ENCODE measurements at places on chromosomes 3 and 15.
A peak's percentile ranks its signal among the peaks of the same experiment; 100 is the strongest.

- no peak for DNase-seq
These were observed 5.7 kb downstream of the ADAMTS17 start for GRCh38 chr15:100336061-100336460.

DNA sequence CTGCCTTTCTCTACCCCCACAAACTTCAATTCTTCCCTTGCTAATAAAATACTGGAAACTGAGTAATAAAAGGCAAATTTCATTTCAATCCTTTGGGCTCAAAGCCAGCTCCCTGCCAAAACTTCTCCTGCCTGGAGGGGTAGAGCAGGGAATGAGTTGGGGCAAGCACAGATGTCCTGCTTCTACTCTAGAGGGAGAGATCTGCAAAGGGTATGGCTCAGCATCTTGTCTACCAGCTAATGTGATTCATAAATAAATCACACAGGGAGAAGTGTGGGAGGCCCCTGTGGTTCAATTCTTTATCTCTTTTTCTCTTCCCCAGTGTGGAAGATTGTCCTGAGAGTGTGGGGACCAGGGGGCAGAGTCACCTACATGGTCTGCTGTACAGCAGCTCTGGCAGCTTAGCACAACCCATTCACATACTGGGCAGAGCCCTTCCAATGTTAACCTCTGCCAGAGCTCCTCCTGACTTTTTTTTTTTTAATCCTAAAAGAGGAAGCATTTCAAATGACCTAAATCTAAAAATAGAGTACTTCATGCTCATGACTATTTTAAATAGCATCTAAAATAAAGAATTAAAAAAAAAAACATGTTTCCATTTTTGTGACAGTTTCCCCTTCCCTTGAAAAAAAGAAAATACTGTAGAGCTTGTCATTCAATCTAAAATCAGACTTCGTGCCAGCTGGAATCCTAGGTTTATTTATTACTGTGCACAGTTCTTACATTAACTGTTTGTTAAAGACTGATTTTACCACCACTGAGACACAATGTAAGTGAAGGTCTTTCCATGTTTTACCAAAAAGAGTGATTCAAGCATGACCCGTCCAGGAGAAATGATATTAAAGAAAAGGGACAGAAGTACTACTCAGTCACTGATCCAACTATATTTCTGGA, 1083.7 kb upstream of the CFAP20DC start:
- no peak for DNase-seq

DNA sequence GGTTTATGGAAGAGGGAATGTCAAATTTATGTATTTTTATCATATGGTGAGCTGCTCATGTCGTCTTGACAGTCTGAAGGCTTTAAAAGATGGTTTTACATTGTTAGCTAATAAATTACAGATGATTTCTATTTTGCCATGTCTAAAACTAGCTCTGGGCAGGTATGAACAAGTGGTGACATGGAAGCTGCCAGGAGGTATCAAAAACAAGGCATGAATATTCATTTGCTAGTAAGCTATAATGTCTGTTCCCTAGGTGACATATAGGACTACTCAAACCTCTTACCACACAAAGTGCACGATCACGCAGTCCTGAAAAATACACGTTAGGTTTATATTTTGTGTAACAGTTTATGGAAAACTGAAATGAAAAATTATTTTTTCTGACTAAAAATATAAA, 34.8 kb downstream of the ST3GAL6 start:
- no peak for DNase-seq

GRCh38 chr3:127439621-127440020, 150.9 kb downstream of the TPRA1 start:
- no peak for DNase-seq

- no peak for DNase-seq
These were observed 108.1 kb upstream of the TPM1 start for GRCh38 chr15:62934236-62934971.

GRCh38 chr3:15979495-15979894, 181.7 kb upstream of the ANKRD28 start:
- no peak for DNase-seq

GRCh38 chr15:95919460-95919859, 411.0 kb upstream of the NR2F2 start:
- no peak for DNase-seq

DNA sequence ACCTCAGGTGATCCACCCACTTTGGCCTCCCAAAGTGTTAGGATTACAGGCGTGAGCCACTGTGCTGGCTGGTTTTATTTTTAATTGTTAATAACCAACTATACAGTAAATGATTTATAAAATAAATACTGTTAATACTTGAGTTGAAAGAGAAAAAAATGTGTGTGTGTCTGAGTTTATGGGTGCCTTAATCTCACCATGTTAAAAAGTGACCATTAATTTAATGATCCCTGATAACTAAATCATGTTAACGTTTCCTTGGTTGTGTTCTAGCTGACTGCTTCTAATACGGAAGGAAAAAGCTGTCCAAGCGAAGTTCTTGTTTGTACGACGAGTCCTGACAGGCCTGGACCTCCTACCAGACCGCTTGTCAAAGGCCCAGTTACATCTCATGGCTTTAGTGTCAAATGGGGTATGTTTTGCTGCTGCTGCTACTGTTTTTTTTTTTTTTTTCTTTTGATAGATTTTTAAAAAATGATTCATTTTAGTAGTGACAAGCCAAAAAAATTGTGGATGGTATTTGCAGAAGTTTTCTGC, 113.5 kb downstream of the GHSR start:
- DNase-seq: no peak

DNA sequence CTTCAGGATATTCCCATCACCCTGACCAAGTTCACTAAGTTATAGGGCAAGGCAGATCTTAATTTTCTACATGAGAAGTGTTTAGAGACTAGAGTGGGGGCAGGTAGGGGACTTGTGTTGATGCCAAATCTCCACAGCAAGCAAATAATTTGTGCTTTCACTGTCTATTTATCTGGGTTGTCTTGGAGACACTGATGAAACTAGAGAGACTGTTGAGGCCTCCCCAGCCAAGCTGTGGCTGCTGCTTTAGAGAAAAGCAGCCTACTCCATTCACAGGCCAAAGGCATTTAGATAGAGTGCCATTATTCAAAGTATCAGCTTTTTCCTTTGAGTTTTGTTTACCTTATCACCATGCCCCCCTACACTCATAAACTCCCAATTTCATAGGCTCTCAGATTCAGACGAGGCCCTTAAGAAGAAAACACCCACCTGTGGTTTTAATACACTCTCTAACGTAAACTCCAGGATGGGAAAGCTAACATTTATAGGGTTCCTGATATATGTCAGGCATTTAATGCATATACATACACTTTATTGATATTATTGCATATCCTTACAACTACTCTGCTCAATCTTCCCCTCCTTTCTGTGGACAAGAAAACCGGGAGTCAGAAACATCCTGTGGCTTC, 130.4 kb upstream of the FOXB1 start:
- DNase-seq: no peak

- no peak for DNase-seq
These were observed 8.3 kb downstream of the CACNA1D start for GRCh38 chr3:53502737-53503136.

GRCh38 chr3:120350401-120350941, 1.3 kb upstream of the LRRC58 start:
- no peak for DNase-seq

- no peak for DNase-seq
These were observed 281.3 kb upstream of the UMPS start for GRCh38 chr3:124448954-124449353.

DNA sequence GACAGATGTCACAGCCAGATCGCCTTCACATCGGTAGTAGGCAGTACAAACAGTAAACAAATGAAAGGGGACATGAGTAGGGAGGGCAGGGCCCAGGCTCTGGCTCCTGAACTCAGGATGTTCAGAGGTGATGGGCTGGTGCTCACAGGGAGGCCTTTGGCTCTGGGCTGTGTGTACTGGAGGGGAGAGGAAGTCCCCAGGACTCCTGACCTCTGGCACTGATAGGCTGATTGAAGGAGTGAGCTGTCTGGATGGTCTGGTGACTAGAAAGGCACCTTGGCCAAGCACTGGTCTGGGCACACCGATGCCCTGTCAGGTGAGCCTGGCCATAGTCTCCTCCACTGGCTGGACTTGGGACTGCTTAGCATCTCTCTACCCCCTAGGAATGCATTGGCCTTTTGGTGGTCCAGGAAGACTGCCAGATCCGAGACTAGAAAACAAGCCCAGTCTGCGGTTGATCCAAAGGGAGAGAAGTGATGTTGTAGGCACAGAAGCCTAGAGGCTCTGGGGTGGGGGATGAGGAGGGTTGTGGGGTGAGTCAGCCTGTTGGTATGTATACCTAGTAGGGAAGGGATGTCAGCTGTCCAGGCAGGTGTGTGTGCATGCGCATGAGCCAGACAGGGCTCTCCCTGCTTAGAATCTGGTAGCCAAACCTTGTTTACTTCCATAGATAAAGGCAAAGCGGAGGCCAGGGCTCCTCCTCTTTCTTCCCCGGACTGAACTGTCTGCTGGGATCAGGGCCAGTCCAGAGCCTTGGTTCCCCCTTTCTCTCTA, 1.9 kb downstream of the SPINT1 start:
- DNase-seq: no peak

GRCh38 chr3:43769885-43770425, 79.2 kb downstream of the ABHD5 start:
- DNase-seq: peak; percentile 51

DNA sequence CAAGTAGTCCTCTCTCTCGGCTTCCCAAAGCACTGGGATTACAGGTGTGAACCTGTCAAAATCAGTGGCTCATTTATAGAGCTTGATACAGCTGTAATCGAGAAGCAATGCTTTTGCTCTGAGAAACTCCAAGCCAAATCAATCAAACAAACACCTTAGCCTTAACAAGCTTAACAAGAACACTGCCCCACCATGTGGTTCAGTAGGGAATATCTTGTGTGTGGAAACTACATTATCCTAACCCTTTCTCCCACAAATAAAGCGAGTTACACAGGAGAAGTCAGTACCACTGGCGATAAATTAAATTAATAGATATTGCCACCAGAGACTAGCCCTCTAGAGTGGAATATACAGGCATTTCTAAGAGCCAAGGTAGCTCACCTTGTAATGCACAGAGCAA, 13.9 kb downstream of the CDAN1 start:
- DNase-seq: no peak

DNA sequence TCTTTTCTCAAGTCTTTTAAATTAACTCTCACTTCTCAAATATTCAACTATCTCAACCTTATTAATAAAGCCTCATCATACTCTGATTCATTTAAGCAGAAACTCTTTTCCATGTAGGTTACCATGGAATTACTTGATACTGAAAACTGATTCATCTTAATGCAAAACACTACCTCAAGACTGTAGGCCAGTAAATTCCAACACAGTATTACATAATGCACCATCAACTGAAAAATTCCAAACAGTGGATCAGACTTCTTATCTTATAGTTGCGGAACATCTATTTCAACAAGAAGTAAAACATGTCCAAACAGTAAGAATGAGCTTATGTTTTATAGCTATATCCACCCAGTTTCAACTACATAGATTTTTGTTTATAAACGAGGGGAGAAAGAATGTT, 124.5 kb downstream of the PEAK1 start:
- no peak for DNase-seq

DNA sequence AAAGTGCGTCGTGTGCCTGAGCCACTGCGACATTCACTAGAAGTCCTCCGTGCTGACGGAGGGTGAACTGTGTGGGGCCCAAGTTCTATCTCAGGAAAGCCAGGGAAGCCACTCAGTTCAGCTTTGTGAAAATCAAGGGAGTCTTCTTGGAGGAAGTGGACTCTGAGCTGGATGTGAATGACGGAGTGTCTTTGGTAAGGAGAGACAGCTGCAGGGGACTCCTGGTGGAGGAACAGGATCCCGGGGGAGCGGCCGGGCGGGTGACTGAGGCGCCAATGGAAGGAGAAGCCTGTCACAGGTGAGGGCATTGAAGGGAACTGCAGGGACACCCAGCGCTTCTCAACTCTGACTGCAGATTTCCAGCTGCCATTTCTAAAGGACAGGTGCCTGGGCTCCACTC, 75.6 kb downstream of the APBA2 start:
- DNase-seq: no peak

DNA sequence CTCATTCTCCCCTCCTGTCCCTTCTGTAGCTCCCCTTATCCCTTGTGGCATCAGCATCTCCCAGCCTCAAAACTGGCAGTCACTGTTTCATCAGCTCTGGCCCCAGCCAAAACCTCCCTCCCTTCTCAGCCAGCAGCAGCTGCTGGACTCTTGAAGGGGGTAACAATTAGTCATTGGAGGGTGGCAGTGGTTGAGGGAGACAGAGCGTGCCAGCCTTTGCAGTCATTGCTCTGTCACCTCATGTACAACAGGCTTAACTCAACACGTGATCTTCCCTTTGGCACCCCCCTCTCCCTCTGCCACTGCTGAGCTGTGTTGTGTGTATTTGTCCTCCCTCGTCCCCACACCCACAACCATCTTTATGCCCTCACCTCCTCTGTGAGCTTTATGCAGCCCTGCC, 28.2 kb downstream of the RBP2 start:
- DNase-seq: no peak

GRCh38 chr15:62782071-62782841, 260.3 kb upstream of the TPM1 start:
- DNase-seq: peak; percentile 9

- DNase-seq: no peak
These were observed 273.2 kb upstream of the TOPAZ1 start for GRCh38 chr3:43968465-43968864.

DNA sequence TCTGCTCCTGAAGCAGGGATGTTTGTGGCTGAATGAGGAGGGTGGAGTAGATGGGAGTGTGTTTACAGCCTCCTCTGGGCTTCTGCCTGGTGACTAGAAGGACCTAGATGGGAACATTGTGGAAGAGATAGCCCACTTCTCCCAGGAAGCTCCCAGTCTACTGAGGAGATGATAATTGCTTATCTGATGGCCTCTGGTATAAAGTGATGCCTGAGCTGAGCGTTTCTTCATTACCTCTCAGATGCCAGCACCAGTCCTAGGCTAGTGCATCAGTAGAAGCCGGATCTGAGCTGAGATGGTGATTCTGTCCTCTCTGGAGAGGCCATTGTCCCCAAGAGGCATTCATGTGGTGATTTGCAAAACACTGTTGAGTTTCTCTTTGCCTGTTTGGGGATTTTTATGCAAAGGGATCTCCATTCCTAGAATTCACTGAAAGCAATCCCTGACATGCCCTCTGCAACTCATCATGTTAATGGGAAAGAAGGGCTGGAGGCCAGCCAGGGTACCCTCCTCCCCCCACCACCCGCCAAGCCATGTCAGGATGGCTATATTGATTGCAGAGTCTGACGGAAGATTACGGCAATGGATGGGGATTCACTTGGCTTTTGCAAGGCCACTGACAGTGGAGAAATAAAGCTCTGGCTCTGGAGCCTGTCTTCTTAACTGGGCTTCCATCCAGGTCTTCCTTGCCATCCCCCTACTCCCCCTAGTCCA, 166.4 kb upstream of the ROPN1 start:
- DNase-seq: no peak

- DNase-seq: no peak
These were observed 334.9 kb upstream of the TBC1D5 start for GRCh38 chr3:18077128-18077840.
